ENCODE measurements at places on chromosomes 7 and 10. TPM values are rescaled to one million over a fixed set of nuclear protein-coding genes. Genes with fewer than 3 reads are reported as not detected.

SEMA4G gene
- 1.6 TPM for total RNA-seq

SFTPA1 gene
- total RNA-seq: 0.17 TPM

LRRC17 gene
- 1.9 TPM for total RNA-seq

FXYD4 gene
- not detected for total RNA-seq

HTRA1 gene
- 46.6 TPM for total RNA-seq

NANOS1 gene
- total RNA-seq: 8.7 TPM

GBX1 gene
- 1.5 TPM for total RNA-seq

PAX2 gene
- total RNA-seq: not detected

PNLIPRP3 gene
- not detected for total RNA-seq

HGF gene
- 2.4 TPM for total RNA-seq

LOXL4 gene
- 0.47 TPM for total RNA-seq

PON3 gene
- 0.77 TPM for total RNA-seq

DNA sequence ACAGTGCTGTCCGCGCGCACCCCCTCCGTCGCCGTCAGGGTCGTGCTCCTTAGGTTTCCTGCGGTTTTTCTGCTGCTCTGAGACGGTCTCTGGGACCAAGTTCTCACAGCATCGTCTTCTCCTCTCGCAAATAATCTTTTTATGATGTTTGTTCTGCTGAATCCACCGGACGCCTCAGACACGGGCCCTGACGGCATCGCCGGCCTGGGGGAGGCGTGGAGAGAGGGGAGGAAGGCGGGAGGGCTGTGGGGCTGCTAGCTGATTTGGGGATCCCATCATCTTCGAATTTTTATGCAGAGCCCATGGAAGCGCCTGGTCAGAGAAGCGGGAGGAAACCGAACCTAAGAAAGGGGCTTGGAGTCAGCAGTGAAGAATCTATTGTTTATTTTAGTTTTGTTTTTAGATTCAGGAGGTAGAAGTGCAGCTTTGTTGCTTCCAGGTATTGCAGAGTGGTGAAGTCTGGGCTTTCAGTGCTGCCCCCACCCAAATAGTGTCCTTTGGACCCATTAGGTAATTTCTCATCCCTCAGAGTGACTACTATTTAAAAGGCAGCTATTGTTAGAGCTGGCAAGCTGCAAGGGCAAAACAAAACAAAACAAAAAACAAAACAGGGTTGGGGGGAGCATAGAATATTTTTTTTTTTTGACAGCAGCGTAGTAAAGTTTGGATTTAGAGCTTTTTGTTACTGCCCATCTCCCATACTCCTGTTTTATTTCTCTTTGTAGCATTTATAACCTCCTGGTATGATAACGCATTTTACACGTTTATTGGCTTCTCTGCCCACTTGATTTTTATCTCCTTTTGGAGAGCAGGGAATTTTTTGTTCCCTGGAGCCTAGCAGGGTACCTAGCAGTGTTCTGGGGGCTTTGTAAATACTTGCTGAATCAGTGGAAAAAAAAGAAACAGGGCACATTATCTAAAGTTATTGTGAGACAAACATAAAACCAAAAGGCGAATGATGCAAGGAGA, 92.6 kb downstream of the SPAG6 start:
- DNase-seq: no peak

- no peak for DNase-seq
These were observed 52.3 kb upstream of the ZNF33B start for GRCh38 chr10:42690449-42691360.

- DNase-seq: no peak
These were observed 28.5 kb downstream of the CUX1 start for GRCh38 chr7:101845974-101846373.

- DNase-seq: no peak
These were observed 8.3 kb downstream of the EN2 start for GRCh38 chr7:155466142-155466813.

DNA sequence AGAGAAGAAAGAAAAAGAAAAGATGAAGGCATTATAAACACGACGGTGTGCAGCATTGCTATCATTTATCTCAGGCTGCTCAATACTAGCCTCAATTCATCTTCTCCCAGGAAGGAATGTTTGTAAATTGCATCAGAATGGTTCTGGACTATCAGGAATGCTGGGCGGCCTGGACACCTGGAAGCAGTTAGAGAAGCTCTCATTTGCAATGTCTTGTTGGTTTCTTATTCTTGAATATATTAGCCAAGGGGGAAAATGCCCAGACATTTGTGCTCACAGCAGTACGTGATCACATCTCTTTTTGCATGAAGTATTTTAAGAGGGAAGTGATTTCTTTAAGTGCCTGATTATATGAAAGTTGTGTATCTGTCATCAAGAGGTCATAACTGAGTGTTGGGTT, 85.6 kb upstream of the IMMP2L start:
- no peak for DNase-seq

DNA sequence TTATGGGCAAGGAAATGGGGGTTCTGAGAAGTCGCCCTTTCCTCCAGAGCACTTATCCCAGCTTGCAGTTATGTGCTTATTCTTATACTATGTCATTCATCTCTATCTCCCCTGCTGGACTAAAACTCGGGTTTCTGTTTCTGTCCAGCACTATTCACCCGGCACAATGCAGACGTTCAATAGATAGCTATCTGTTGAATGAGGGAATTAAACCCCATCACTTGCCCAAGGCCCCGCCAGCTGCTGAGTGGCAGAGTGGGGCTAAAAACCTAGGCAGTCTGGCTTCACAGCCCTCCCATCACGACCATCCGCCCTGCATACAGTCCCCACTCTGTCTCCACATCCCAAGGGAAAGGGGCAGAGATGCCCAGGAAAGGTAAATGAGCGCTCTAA, 5.4 kb downstream of the SLIT1 start:
- DNase-seq: no peak

- no peak for DNase-seq
These were observed 14.6 kb upstream of the PSAP start for GRCh38 chr10:71865561-71866041.

GRCh38 chr7:130048906-130049305, 2.3 kb downstream of the ZC3HC1 start:
- no peak for DNase-seq

DNA sequence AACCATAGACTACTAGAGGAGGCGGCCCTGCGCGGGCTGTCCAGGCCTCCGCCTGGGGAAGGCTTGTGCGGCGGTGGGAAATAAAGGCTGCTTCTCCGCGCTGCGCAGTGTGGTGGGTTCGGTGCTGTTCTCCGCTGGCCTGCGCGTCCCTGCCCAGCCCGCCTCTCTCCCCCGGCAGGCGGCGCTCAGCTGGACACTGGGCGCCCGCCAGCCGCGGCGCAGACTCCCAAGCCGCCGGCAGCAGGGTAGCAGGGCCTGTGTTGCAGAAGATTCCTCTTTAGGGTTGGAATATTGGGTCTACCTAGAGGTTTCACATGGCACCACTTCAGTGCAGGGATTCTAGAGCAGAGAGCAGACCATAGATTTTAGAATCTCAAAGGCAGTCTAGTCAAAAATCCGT, 66.1 kb upstream of the ZPBP start:
- DNase-seq: no peak

GRCh38 chr7:134315679-134316538, 821 bp downstream of the SLC35B4 start:
- DNase-seq: no peak

DNA sequence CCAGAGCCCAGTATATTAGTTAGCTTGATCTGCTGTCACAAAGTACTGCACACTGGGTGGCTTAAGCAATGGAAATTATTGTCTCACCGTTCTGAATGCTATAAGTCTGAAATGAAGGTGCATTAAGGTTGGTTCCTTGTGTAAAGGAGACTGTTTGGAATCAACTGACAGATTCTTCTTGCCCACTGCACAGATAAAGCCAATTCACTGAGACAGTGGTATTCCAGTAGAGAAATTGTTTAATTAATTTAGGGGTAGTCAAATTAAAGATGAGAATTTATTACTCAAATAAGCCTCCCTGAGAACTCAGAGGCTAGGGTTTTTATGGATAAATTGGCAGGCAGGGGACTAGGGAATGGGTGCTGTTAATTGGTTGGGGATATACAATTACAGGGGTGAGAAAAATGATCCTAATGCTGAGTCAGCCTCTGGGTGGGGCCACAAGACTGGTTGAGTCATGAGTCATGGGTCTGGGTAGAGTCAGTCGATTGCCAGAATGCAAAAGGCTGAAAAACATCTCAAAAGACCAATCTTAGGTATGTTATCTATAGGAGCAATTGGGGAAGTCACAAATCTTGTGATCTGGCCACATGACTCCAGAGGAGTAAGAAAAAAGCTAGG, 23.5 kb upstream of the SAMD9L start:
- no peak for DNase-seq

DNA sequence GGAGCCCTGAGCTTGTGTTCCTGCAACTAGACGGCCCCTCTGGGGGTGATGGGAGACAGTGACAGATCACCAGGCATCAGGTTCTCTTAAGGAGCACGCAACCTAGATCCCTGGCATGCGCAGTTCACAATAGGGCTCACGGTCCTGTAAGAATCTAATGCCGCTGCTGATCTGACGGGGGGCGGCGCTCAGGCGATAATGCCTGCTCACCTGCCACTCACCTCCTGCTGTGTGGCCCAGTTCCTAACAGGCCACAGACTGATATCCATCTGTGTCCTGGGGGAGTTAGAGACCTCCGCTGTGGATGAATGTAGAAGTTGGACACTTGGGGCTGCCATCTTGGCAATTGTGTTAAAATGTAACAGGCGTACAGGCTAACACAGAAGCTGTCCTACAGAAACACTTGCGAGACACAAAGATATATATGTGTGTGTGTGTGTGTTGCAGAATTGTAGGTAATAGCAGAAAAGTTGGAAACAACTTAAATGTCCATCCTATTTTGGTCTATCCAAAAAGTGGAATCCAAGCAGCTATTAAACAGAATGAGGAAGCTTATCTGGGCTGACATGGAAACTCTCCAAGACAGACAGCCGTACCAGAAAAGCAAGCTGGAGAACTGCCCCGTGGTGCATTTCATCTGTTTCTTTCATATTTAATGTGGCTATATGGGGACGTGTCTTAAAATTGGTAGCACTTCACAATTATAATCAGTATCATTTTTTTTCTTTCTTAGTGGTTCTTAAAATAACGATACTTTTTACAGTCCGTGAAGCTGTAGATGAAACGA, 82.8 kb downstream of the MKI67 start:
- no peak for DNase-seq

DNA sequence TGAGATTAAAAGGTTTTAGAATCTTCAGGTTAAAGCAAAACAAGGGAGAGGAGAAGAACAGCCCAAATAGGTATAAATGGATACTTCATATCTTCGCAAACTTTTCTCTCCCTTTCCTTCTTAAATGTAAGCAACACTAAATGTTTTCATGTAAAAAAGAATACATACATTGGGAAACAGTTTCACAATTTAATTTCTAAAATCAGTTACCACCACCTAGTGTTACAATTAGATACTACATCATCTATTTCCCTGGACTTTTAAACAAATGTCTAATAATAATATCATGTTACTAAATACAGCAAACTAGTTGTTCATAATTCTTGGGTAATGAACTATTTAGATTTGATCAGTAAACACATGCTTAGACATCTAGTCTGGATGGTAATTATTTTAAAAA, 35.8 kb downstream of the MINDY3 start:
- no peak for DNase-seq

- no peak for DNase-seq
These were observed 877 bp downstream of the NCOA4 start for GRCh38 chr10:46029461-46030030.

- no peak for DNase-seq
These were observed 192.2 kb downstream of the ELAPOR2 start for GRCh38 chr7:86867163-86867762.

GRCh38 chr7:49635800-49636199, 137.6 kb upstream of the VWC2 start:
- no peak for DNase-seq

DNA sequence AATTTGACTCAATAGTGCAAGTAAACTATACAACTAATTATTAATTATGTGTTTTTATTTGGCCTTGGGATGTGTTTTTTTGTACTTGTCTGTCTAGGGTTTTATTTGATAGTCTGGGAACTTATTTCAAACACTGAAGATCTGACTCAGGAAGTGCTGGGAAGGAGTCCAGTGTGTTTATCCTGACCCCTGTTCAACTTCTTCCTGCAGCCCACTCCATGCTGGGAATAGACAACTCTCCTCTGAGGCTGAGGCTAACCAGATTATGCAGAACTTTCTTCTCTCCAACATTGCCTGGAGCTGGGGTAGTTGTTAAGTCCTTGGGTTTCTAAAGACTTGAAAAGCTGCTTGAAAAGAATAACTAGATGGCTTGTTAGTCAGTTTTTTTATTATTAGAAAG, 6.9 kb downstream of the CISD1 start:
- DNase-seq: no peak

DNA sequence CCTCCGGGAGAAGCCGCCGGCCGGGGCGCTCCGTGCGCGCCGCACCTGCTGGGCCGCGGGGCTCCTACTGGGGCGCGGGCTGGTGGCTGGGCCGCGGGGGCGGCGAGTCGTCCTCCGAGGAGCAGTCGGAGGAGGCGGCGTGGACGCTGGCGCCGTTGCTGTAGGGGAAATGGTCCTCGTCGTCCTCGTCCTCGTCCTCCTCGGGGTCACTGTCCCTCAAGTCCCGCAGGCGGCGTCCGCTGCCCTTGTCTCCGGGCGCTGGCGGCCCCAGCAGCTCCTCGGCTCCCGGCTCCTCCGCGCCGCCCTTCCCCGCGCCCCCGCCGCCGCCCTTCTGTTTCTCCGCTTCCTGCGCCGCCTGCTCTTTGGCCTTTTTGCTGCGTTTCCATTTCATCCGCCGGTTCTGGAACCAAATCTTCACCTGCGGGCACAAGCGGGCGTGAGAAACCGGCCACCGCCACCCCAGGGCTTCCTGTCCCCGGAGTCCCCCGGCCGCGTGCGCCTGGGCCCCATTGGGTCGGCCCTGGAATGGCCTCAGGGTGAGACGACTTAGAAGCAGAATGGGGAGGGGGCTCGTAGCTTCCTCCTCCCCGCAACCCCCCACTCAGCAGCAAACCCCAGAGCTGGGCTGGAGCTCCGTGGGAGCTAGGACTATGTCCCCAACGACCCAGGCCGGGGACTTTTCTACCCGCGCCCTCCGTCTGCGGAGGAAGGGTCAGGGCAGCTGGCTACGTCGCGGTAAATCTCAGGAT, 4.8 kb downstream of the MNX1 start:
- DNase-seq: no peak

DNA sequence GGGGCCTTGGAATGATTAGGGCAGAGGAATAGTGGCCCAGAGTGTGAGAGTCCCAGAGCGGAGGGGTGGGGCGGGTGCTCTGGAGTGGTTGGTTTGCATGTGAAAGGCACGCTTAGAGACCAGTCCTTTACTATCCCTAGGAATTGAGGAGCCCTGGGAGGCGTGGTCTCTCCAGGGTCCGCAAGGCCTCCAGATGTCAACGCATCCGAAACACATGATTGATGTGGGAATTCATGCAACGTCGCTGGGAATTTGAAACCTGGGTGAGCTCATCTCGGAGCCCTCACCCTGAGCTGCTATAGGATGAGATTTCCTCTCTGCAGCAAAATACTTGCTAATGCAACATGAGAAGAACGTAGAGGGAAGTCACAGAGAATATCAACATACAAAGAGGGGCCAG, 51.2 kb downstream of the NPTX2 start:
- no peak for DNase-seq

DNA sequence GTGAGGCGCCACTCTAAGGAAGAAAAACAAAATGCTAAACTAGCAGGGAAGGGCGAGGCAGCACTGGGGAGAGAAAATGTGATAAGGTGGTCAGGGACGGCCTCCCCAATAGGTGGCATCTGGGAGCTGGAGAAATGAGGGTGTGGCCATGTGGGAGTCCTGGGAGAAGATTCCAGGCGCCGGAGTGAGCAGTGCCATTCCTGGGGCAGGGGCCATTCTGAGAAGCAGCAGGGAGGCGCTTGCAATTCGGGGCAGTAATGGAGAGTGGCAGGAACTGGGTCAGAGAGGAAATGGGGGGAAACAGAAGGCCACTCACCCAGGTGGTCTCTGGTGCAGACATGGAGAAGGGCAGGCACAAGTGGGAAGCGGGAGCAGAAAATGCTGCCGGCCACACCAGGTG, 61.8 kb upstream of the LRRC18 start:
- DNase-seq: no peak
